ENCODE measurements at places on chromosomes 12 and 14. TPM values are rescaled to one million over a fixed set of nuclear protein-coding genes. Genes with fewer than 3 reads are reported as not detected.

DNA sequence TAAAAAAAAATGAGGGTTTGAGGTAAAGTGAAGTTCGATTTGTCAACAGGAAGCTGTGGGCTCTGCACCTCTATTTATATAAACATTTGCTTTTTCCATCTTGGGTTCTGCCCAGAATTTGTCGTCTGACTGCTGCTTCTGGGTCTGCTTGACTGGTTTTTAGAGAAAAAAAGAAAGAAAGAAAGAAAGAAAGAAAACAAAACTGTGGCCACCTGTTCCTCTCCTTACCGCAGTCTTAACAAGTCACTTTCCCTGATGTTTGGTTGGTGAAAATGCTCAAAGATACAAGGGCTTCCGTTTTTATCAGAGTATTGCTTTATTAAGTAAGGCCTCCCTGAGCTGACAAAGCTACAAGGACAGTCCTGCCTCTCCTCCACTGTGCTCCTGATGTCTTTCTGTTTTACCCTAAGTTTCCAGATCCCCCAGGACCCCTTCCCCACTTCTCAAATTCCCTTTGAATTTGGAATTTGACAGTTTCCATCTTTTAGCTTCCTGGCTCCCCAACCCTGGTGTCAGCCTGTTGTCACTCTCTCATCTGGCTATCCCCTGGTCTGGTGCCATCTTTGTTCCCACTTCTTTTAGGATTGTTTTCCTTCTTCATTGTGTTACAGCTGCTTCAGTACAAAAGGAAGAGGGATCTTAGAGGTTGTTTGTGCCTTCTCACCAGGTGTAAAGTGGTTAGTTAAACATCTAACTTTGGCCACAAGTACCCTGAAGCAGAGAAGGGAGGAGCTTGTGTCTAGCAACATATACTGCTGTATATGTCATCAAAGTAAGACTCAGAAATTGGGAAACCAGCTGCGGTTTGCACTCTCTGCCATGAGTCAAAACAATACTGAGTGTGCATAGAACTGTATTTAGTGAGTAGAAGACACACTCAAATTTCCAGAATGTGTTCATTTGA is 18.0 kb downstream of the MFAP5 start:
- no peak overlapping the region for H3K4me3 ChIP-seq
- H3K4me1 ChIP-seq: no peaks in the 10 kb centered on the region
- no peaks in the 10 kb centered on the region for H3K36me3 ChIP-seq

GRCh38 chr14:92160619-92161018 is 38.9 kb downstream of the CPSF2 start:
- no peak for DNase-seq
- H3K4me3 ChIP-seq: no peak overlapping the region
- no peaks in the 10 kb centered on the region for H3K4me1 ChIP-seq
- peaks cover 14% of the 10 kb centered on the region for H3K36me3 ChIP-seq
- no peaks in the 10 kb centered on the region for H3K27me3 ChIP-seq

DNA sequence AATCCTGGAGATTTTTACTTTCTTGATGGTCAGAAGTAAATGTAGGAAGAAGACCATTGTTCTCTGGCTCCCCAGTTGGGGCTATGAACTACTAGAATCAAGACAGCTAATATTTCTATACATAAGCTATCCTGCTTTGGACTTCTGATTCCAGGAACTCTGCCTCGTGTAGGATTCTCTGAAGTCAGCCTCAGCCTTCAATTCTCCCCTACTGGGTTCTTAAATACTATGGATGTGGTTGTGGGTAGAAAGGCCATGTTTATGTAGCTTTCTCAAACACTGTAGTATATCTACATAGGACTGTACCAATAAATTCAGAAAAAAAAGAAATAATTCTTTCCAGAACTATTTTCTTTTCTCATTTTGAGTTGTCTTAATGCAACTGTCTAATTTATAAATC is 302.5 kb downstream of the ITPR2 start:
- H3K4me3 ChIP-seq: no peak overlapping the region
- H3K4me1 ChIP-seq: no peaks in the 10 kb centered on the region
- peaks cover 8% of the 10 kb centered on the region for H3K36me3 ChIP-seq
- no peak for DNase-seq
- H3K27me3 ChIP-seq: no peaks in the 10 kb centered on the region

DNA sequence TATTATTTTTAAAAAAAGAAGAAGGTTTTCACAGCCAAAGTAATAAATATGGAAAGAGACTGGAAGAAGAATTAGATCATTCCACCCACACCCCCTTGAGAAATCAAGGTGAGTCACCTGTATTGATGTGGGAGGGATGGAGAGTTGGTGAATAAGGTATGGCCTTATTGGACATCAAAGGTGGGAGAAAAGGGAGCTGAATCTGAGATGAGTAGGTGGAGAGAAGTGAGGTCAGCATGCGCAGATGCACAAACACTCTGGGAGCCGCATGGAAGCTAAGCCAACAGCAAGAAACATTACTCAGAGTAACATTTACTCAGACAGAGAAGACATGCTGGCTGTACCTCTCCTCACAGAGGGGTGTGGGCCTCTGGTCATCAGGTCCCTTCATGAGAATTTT is 113.1 kb upstream of the FOXG1 start:
- H3K27ac ChIP-seq: no peak overlapping the region
- no peaks in the 10 kb centered on the region for H3K27me3 ChIP-seq
- no peak overlapping the region for H3K4me3 ChIP-seq
- no peaks in the 10 kb centered on the region for H3K36me3 ChIP-seq
- DNase-seq: no peak
- H3K4me1 ChIP-seq: no peaks in the 10 kb centered on the region

GRCh38 chr12:115866909-115867525 is 410.5 kb downstream of the MED13L start:
- peaks cover 5% of the 10 kb centered on the region for H3K27me3 ChIP-seq
- no peak overlapping the region for H3K27ac ChIP-seq
- no peaks in the 10 kb centered on the region for H3K36me3 ChIP-seq
- no peak for DNase-seq
- H3K4me1 ChIP-seq: no peaks in the 10 kb centered on the region
- H3K4me3 ChIP-seq: no peak overlapping the region

GRCh38 chr12:2334271-2334670 is 281.5 kb downstream of the CACNA1C start:
- no peak overlapping the region for H3K4me3 ChIP-seq
- H3K4me1 ChIP-seq: no peaks in the 10 kb centered on the region
- peaks cover 3% of the 10 kb centered on the region for H3K27me3 ChIP-seq
- no peak for DNase-seq

GRCh38 chr12:132477017-132477702 is 12.8 kb upstream of the FBRSL1 start:
- H3K36me3 ChIP-seq: no peaks in the 10 kb centered on the region
- H3K4me3 ChIP-seq: no peak overlapping the region
- no peaks in the 10 kb centered on the region for H3K4me1 ChIP-seq
- no peaks in the 10 kb centered on the region for H3K27me3 ChIP-seq
- no peak for DNase-seq

- H3K4me1 ChIP-seq: no peaks in the 10 kb centered on the region
- no peak for DNase-seq
- H3K27ac ChIP-seq: no peak overlapping the region
- H3K4me3 ChIP-seq: no peak overlapping the region
- H3K36me3 ChIP-seq: no peaks in the 10 kb centered on the region
- H3K27me3 ChIP-seq: no peaks in the 10 kb centered on the region
Observed at GRCh38 chr12:101051151-101051550, 158.9 kb downstream of the SLC5A8 start.

GRCh38 chr14:76917158-76917596 is 91.0 kb downstream of the LRRC74A start:
- H3K27me3 ChIP-seq: no peaks in the 10 kb centered on the region
- H3K27ac ChIP-seq: no peak overlapping the region
- no peak overlapping the region for H3K4me3 ChIP-seq
- H3K4me1 ChIP-seq: peaks cover 26% of the 10 kb centered on the region
- H3K36me3 ChIP-seq: no peaks in the 10 kb centered on the region

PUS7L gene
- 9.2 TPM for total RNA-seq

GPX2 gene
- total RNA-seq: 6.9 TPM

RPGRIP1 gene
- 1.3 TPM for total RNA-seq

TMEM229B gene
- 1.7 TPM for total RNA-seq

ASPG gene
- 42.4 TPM for total RNA-seq
